NCI-H526 treated with DMSO at 0.1 percent for 48 hours (cell line): ENCODE measurements at places on chromosomes 2 and 18.

GRCh38 chr2:166568409-166568808 lies 74.4 kb upstream of the SCN7A start:
- DNase-seq, result no peak

- DNase-seq, result no peak
Measured at GRCh38 chr2:158269143-158269542, 167.5 kb downstream of the UPP2 start.

- DNase-seq, result no peak
Measured at GRCh38 chr2:186691231-186691630, 2.6 kb upstream of the FAM171B start.

DNA sequence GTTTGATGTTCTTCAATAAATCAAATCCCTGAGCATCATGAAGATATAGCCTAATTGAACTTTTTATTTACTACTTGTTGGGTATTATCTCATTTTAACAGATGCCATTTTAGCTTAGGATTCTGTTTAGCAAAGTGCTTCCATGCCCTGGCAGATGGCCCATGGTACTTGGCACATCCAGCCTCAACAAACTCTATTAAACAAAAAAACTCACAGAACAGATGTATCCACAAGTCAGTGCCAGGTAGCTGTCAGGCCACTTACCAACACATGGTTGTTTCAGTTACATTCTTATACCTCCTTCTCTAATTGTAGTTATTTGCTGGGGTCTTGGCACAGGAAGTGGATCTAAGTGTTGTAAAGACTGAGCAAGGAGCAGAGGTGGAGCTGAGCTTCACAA lies 29.6 kb downstream of the GAD1 start:
- no peak for DNase-seq

DNA sequence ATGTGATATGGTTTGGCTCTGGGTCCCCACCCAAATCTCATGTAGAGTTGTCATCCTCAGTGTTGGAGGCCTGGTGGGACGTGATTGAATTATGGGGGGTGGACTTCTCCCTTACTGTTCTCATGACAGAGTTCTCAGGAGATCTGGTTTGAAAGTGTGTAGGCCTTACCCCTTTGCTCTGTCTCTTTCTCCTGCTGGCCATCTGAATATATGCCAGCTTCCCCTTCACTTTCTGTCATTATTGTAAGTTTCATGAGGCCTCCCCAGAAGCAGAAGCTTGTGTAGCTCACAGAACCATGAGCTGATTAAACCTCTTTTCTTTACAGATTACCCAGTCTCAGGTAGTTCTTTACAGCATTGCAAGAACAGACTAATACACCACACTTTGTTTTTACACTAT lies 222.3 kb downstream of the DOK6 start:
- no peak for DNase-seq

DNA sequence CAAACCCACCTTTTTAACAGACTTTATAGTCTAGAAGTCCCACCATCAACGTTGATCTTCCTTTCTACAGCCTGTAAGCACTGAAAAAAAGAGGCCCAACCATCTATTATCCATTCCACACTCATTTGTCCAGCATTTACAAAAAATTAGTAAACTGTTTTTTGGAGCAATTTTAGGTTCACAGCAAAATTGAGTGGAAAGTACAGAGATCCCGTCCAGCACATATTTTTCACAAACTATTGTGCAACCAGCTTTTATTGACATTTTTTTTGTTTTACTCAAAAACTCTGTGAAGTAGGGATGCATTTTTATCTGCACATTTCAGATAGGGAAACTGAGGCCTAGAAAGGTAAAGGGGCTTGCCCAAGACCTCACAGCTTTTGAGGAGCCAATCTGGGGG lies 68.6 kb downstream of the TNP1 start:
- no peak for DNase-seq

DNA sequence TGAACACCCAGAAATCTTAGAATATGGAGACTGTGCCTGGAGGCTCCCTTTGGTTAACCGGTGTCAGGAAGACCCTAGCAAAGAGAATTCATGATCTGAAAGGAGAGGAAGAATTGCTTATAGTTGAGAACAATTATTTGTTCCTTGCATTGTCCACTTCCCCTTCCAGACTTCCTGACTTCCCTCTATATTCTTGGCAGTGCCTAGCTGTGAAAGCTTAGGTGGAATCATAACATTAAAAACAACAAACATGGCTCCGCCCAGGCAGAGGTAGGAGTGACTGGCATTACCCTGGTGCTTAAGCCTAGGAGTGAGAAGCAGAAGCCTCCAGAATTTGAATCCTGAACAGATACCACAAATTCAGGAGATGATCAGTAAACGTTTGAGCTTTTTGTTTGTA lies 1.9 kb downstream of the TTL start:
- DNase-seq, result no peak

DNA sequence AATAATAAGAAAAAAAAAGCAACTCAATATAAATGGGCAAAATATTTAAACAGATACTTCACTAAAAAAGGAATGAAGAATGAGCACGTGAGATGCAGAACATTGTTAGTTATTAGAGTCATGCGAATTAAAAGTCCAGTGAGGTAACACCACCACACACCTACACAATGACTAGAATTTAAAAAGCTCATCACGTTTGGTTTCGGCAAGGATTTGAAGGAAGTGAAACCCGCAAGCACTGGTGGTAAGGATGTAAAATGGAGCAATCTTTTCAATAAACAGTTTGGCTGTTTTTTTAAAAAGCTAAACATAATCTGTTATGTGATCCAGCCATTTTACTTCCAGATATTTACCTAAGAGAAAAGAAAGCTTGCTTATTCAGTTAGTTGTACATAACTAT lies 1181.6 kb upstream of the CELF4 start:
- no peak for DNase-seq
